ENCODE measurements at places on chromosomes 1 and 21. TPM values are rescaled to one million over a fixed set of nuclear protein-coding genes. Genes with fewer than 3 reads are reported as not detected.

MCM3AP gene
- 57.4 TPM for total RNA-seq

DNA sequence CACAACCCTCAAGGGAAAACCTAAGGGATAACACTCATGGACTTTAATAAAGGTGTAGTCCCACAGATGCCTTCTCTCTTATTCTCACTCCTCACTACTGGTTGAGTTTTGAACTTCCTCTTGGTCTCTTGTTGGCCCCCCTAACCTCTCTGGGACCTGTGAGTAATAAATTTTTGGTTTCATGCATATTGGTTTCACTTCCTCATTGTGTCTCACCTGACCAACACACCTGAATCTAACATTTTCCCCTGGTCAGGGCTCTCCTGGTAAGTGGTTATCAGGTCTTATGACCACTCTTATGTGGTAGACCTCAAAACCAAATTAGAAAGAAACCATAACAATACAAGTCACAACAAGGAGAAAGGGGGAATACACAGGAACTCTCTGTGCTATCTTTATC, 60.5 kb upstream of the PRMT6 start:
- DNase-seq, result no peak

GRCh38 chr1:33902486-33903209, 38.8 kb downstream of the HMGB4 start:
- DNase-seq, result no peak

DNA sequence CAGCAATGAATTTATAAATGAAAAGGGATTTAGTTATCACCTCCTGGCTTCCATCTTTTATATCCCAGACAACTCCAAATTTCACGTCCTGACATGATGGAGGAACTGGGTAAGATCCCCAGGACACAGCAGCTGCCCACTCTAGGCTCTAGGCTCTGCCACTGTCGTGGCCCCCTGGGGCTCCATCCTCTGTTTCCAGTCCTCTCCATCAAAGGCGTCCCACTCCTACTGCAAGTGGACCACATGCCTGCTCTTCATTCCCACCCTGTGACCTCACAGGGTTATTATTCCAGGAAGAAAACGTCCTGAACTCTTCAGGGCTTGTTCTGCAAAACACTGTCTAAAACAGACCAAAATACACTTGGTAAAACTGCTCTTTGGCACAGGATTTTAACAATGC, 11.9 kb downstream of the URB1 start:
- DNase-seq, result no peak

DNA sequence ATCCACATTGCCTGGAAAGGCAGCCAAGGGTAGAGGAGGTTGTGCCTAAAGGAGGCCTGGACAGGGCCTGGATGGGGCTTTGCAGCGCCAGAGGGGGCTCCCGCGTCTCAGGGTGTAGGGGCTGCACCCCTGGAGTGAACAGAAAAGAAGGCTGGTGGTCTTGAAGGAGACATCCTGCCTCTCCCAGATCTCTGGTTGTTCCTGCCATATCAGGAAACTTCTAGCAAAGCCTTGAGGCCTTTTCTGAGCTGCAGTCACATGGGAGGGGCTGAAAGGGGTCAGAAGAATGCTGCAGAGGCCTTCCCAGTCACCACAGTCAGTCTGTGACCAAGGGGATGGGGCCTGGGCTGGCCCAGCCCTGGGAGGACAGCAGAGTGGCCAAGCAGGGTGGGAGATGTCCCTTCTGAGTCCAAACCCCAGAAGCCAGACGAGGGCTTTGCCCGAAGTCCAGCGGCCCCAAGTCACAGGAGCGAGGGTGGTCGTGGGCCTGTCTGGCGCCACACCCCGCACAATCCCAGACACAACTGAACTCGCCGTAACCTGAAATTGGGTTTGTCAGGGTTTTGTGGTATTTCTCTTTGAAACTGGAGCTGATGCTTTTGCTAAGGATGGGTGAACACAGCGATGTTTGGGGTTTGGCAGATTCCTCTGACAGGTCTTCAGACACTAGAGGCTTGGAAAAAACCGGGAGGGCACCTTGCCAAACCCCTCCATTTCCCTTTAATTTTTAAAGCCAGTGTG, 29.6 kb downstream of the SIM2 start:
- DNase-seq, result no peak

- DNase-seq, result no peak
Observed at GRCh38 chr1:196543833-196544232, 64.4 kb downstream of the KCNT2 start.

DNA sequence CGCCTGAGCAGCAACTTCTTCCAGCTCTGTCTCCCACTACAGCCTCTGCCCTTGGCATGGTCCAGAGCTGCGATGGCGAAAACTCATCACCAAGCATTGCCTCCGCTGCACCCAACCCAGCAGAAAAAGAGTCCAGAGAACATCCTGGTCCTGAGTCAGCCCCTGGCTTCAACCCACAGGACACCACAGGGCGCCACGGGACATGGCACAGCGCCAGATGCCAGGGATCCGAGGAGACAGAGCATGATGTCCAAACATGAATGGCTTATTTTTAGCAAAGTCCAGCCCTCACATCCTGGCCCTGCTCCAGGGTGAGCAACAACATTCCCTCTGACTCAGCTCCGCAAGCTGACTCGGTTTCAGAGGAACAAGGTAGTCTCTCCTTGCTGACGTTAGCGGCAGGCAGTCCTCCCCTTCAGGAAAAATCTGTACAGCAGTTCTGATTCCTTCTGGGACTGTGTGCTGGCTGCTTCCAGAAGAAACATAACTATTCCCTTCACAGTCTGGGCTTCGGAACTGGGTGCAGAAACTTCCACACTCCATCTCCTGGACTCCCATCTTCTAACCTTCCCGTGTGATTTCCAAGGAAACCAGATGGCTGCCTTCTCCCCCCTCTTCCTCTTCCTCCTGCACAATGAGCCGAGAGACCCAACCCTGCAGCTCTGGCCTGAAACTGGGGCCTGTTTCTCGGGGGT, 131.3 kb downstream of the TOMM20 start:
- DNase-seq, result peak; percentile 94

DNA sequence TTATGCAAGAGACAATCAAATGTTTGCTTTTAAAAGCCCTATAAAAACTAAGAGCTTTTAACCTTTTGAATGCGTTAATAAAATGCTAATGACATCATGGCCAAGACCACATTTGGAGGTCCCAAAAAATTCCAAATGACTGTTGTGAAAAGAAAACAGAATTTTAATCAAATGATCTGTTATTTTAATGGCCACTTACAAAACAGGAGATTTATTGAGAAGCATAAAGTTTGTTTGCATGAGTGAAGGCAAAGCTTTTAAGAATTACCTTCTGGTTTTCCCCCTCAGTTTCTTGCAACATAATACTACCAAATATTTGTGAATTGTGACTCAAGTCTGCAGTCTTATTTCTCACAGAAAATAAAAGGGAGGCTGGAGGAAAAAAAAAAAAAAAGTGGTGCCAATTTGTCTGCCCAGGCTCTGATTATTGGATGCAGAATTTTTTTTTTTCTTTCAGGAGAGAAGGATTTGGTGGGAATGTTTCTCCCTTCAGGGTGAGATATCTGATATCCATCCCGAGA, 60.7 kb downstream of the GORAB start:
- peak; percentile 23 for DNase-seq

GRCh38 chr21:41482301-41482700, 25.7 kb downstream of the TMPRSS2 start:
- DNase-seq, result peak; percentile 10

MUTYH gene
- total RNA-seq, result 12.4 TPM

DNA sequence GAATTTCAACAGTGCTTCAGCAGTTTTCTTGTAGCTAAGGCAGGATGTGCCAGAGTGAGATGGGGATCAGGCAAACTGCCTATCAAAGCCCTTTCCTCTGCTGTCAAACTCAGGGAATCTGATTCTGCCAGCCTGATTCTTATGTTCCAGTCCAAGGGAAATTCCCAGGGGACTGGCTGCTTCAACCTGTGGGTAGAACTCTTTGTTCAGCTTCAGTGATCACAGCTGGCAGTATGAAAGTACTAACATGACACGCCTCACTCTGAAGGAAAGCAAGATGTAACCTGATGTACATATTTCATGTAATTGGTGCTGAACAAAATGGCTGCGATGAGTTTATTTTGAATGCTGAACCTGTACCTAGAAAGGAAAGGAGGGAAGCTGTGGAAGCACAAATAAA, 40.1 kb upstream of the SLC5A9 start:
- no peak for DNase-seq

- DNase-seq, result no peak
Observed at GRCh38 chr21:15559660-15560059, 170.1 kb upstream of the USP25 start.

DNA sequence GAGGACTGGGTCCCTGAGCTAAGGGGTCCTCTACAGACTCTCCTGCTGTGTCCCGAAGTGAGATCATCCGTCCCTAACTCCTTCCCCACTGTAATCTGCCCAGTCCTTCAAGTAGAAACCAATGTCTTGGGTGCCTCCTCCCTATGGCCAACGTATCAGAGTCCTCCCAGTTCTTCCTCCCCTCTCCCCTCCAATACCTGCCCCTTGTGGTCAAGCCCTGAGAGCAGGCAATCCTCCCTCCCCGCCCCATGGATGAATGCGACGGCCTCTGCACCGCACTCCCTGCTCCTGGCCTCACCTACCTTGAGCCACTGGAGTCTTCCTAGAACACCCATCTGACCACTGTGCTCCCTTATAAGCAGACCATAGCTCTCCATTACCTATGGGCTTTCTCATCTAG, 31.1 kb downstream of the HTR6 start:
- no peak for DNase-seq

S100A7A gene
- not detected for total RNA-seq

HOOK1 gene
- total RNA-seq, result not detected

GUCA2B gene
- total RNA-seq, result not detected

DNA sequence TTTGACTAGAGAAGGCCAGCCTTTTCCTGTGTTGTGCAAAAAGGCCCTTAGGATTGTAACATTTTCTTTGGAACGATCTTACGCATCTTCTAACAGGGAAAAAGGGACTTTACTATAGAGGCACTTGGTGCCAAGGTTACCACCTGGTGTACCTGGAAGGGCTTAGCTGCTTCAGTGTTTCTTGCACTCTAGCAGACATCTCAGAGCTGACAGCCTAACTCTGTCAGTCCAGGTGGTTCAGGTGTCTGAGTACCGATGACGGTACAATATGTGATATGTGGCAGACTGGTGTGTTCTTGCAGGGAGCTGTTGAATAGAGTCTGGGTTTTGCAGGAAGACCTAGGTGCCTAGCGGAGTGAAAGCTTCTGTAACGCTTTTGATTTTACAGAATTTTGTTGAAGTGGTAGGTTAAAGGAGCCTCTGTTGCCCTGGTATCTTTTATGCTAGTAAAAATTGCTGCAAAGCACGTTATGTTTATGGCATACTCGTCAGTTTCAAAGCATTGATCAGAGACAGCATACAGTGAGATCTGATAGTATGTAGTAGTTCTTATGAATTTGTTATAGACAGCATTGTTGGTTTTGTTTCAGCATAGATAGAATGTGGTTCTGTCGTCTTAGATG, 1.4 kb downstream of the MAGI3 start:
- DNase-seq, result no peak

DNA sequence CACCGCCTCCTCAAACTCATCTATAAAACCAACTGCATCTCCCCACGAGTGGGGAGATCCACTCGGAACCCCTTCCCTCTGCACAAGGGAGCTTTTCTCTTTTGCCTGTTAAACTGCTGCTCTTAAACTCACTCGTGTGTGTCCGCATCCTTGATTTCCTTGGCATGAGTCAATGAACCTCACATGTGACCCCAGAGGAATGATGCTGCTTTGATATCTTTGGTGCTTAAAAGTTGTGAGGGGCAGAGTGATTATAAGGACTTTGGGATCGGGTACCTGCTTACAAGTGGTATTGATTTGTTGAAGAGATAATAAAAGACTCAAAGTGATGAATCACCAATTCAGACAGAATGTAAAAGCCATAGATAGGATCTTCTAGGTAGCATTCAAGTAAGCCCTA, 125.3 kb downstream of the GREM2 start:
- no peak for DNase-seq

GRCh38 chr21:41927727-41928409, 25.9 kb downstream of the C2CD2 start:
- peak; percentile 75 for DNase-seq

A3GALT2 gene
- total RNA-seq, result not detected

DNA sequence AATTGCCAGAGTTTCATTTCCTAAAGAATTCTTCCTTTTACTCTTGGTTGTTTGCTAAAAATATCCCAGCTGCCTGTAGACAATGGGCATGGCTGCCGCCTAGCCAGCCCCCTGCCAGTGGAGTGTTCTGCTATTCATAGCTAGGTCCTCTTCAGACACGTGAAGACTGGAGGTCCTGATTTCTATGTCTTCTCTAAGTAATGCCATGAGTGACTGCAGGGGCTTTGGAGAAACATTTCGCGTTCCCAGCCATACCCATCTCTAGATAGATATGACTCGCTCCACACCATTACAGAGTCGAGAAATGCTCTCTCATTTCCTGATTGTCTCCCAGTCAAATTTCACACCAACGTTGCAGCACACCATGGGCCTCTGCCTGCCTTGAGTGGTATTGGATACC, 99.5 kb upstream of the BACE2 start:
- no peak for DNase-seq

DNA sequence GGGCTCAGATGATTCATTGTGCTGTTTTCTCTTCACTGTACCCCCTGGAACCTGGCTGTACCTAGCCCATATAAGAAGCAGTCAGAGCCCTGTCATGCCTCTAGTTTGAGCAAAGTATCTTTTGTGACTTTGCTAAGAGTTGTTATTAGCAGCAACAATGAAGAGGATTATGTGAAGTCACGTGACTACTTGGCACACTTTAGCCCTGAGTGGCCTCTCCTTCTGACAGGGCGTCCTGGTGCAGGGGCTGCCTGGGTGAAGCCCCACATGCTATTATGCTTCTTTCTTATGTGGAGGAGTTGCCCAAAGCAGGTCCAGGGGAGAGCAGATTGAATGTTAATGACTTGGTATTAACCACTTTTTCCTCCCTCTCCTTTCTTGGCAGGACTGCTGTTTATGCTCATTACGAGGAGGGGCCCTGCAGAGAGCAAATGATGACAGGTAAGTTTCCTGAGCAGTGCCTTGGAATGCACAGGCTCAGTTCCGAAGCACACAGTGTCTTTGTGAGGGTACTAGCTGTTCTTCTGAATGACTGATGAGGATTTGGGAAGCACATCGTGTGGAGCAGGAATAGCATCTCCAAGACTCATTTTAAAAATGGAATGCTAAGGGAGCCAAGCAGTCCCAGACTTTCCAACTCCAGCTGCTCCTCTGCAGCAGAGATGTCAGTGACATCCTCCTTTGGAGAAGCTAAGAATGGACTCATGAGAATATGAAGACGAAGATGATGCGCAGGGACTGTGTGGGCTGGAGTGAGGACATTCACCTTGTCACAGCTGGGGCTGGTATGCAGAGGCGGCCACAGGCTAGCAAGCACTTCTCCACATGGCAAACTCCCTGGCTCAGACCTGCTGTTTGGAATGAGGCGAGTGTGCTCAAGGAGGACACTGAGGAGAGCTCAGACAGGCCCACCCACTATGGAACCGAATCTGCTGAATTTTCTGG, 15.2 kb upstream of the ST3GAL3 start:
- no peak for DNase-seq

DYNLT5 gene
- total RNA-seq, result not detected

DNA sequence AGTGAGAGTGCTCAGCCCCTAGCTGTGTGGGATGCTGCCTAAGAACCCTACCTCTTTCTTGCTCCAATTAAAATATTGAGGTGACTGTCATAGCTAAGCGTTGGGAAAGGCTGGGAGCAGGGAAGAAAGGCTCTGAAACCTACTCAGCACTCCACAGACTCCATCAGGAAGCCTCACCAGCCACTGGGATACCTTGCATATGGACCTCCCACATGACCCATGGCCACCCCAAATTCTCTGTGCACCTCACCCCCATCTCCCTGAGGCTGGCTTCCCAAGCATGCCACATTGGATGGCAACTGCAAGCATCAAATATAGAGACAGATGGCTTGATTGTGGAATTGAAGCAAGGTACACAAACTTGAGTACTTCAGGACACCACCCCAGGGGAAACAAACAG, 41.8 kb downstream of the FLVCR1 start:
- no peak for DNase-seq

NTMT2 gene
- not detected for total RNA-seq

Data from SK-MEL-5 (cell line).